ENCODE measurements at places on chromosomes 12 and 14.

- no peak for DNase-seq
Measured at GRCh38 chr12:42696406-42697149, 107.0 kb upstream of the PRICKLE1 start.

GRCh38 chr12:61846765-61847164 is 413.4 kb upstream of the USP15 start:
- no peak for DNase-seq

GRCh38 chr12:52751795-52752194 is 25.4 kb downstream of the KRT76 start:
- DNase-seq = no peak

GRCh38 chr14:75619548-75619947 is 41.1 kb downstream of the ERG28 start:
- no peak for DNase-seq

GRCh38 chr14:31837031-31837430 is 240.1 kb upstream of the ARHGAP5 start:
- DNase-seq = no peak

DNA sequence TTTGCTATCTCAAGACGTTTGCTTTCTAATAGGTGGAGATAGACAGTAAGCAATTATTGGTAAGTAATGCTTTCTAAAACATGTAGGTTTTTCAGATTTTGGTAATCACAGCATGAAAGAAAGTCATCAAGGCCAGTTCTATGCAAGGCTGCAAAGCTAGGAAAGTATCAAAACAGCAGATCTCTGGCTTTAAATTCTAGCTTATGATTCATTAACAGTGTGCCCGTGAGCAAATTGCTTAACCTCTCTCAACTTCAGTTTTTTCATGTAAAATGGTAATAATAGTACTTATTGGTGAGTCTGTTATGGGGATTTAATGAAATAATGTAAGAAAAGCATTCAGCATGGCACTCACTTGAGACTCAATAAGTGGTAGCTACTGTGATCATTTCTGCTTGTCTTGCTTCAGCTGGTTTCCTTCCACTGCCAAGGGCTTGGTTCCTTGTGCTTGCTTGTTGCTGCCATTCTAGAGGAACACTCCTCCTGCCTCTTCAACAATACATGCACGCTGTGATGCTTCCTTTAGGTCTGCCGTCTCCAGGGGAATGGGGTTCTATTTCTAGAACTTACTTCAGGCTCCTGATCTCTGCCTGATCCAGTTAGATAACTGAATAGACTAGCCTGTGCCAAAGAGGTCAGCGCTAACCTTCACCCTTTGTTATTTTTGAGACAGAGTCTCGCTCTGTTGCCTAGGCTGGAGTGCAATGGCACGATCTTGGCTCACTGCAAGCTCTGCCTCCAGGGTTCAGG is 88.4 kb downstream of the CAND1 start:
- DNase-seq = no peak

DNA sequence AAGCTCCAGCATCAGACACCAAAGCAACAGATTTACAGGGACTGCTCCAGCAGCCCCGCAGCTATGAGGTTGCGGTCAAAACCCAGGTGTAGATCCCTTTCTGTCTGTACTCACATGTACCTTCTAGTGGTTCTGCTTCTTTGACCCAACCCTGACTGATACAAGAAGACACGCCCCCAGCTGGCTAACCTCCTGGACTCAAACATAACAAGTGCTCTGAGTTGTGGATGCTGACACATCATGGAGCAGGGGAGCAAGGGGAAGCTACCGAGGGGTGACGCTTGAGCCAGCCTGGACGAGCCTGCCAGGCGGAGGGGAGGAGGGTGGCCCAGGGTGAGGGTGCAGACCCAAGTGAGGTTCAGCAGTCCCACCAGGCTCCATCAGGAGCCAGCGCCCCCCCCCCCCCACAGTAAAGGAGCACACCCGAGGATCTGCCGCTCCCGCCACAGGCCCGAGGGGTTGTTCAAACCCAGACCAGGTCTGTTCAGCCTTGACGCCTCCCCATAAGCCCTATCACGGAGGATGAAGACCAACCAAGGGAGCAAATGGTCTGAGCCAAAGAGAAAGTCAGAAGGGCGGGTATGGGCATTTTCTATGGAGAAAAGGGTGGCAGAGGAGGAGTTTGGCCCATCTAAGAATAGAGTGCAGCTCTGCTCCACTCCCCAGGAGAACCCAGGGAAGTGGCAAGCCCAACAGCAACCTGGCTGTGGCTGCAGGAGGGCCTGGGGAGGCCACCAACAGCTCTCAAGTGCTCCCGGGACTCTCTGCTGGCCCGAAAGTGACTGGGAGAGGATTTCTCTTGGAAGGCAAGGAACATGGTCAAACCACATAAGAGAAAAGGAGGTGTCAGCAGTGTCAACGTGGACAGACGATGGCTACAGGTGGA is 229.4 kb downstream of the BCL11B start:
- DNase-seq = no peak

DNA sequence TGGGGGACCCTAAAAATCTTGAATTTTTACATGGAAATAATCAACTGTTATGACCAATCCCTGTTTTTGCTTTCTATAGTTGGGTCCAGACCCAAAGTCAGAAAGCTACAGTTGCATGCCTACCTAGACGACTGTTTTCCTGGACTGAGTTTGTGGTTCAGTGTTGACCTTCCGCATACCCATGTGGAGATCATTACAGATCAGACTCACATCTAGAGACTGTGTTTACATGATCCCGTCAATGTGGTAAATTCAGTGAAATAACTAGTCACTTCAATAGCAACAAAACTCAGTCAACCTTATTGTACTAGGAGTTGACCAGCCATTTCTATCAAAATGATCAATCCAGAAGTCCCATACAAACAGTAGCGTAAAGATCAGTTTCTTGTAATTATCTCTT is 257.6 kb downstream of the EGLN3 start:
- DNase-seq = no peak

DNA sequence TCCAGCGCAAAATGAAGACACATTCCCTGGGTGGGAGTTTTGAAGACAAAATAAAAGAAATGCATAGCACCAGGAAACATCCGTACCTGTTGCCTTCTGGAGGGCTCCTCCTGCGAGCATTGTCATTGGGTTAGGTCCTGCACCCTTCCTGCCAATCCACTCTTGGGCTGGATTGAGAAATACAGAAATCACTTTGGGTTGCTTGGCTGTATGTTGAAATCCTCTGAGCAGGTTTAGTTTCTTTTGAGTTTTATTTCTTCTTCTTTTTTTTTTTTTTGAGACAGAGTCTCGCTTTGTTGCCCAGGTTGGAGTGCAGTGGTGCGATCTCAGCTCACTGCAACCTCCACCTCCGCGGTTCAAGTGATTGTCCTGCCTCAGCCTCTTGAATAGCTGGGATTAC is 67.6 kb downstream of the ARF6 start:
- DNase-seq = no peak

Measured in progenitor cell of endocrine pancreas (in vitro differentiated cells).